Astrocyte (in vitro differentiated cells and primary cell): ENCODE measurements at places on chromosomes 2 and 18. TPM values are rescaled to one million over a fixed set of nuclear protein-coding genes. Genes with fewer than 3 reads are reported as not detected.

DNA sequence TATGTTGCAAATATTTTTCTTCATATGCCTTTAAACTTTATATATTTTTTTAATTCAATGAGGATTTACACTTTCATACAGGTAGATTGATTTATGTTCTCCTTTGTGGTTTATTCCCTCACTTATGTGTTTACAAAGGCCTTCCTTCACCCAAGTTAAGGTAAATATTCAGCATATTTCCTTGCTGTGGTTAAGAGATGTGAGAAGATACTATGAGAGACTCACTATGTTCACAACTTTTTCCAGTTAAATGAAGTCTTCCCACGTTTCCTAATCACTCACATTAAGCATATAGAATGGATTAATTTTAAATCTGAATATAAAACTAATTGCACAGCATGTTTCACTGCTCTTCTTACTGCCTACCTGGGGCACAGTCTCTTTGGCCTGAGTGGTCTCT lies 597 bp downstream of the PECR start:
- peaks cover 31% of the 10 kb centered on the region for H3K4me1 ChIP-seq
- H3K36me3 ChIP-seq, result no peaks in the 10 kb centered on the region
- no peaks in the 10 kb centered on the region for H3K27me3 ChIP-seq
- peak overlapping the region; percentile 80 for H3K4me3 ChIP-seq

GRCh38 chr18:47163241-47163640 lies 12.9 kb downstream of the IER3IP1 start:
- H3K4me1 ChIP-seq, result peaks cover 3% of the 10 kb centered on the region
- DNase-seq, result peak; percentile 71
- no peaks in the 10 kb centered on the region for H3K36me3 ChIP-seq
- no peak overlapping the region for H3K27ac ChIP-seq

DNA sequence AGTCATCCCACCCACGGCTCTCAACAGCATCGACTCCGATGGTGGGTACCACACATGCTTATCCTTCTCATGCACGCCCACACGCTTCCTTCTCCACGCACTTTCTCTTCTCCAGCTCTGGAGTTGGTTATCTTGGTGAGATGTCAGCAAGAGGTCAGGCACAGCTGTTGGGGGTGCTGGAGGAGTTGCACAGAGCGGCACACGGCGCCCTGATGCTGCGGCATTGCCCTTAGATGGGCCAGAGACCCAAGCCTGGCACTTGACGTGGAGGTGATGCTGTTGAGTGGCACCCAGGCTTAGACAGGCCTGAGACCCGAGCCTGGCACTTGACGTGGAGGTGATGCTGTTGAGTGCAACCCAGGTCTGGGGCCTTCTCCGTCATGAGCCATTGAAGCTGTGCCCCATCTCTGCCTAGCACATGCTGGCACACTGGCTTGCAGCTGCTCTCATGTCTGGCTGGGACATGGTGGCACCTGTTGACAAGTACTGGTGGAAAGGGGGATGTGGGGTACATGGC lies 83.2 kb downstream of the DGKD start:
- no peak overlapping the region for H3K4me3 ChIP-seq
- DNase-seq, result no peak
- H3K36me3 ChIP-seq, result peaks cover 3% of the 10 kb centered on the region

DNA sequence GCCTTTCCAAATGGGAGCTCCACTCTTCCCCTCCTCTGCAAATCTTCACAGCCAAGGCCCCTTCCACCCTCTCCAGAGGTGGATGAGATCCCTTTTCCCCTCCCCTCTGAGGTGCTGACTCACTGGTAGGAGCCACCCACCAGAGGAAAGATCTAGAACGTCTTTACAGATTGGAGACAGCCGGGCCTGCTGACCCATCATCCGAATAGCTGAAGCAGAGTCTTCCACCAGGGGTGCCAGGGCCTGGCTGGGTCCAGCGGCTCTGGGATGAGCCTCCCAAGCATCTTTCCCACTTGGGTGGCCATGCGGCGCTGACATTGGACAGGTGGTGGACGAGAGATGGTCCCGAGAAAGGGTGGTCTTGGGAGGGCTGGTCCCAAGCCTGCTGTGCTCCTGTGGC lies 9.0 kb downstream of the ERFE start:
- H3K36me3 ChIP-seq, result peaks cover 10% of the 10 kb centered on the region
- H3K27me3 ChIP-seq, result no peaks in the 10 kb centered on the region
- no peak overlapping the region for H3K27ac ChIP-seq
- H3K4me3 ChIP-seq, result no peak overlapping the region

GRCh38 chr2:99776906-99777646 lies 287.3 kb upstream of the REV1 start:
- no peak overlapping the region for H3K27ac ChIP-seq
- no peaks in the 10 kb centered on the region for H3K27me3 ChIP-seq
- H3K4me1 ChIP-seq, result peaks cover 6% of the 10 kb centered on the region
- H3K4me3 ChIP-seq, result no peak overlapping the region
- peak; percentile 20 for DNase-seq

The SERPINB13 gene
- total RNA-seq, result not detected in 2 replicates

GRCh38 chr2:69279211-69279610 lies 107.8 kb downstream of the GFPT1 start:
- no peaks in the 10 kb centered on the region for H3K36me3 ChIP-seq
- no peak for DNase-seq
- H3K4me1 ChIP-seq, result no peaks in the 10 kb centered on the region
- H3K4me3 ChIP-seq, result no peak overlapping the region
- no peaks in the 10 kb centered on the region for H3K27me3 ChIP-seq
- H3K27ac ChIP-seq, result no peak overlapping the region

The UBE2F gene
- 56.8 and 67.1 TPM in 2 replicates for total RNA-seq

DNA sequence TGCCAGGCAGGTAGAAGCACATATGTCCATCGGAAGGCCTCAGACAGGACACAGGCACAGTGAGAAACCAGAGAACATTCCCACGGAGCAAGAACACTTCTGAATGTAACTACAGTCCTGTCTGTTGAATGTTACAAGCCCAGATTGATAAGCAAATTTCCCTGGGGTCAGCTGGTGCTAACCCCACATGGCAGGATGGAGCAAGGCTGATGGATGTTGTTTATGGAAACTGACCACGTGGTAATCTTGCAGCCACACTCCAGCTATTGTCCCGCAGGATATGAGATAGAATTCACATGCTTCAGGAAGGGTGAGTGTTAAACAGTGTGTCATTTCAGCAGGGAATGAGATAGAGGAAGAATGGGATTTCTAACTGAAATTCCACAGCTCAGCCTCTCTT lies 138.8 kb upstream of the COPS8 start:
- no peak overlapping the region for H3K27ac ChIP-seq
- DNase-seq, result peak; percentile 12
- no peaks in the 10 kb centered on the region for H3K36me3 ChIP-seq
- H3K4me1 ChIP-seq, result no peaks in the 10 kb centered on the region
- no peak overlapping the region for H3K4me3 ChIP-seq
- peaks cover 2% of the 10 kb centered on the region for H3K27me3 ChIP-seq

DNA sequence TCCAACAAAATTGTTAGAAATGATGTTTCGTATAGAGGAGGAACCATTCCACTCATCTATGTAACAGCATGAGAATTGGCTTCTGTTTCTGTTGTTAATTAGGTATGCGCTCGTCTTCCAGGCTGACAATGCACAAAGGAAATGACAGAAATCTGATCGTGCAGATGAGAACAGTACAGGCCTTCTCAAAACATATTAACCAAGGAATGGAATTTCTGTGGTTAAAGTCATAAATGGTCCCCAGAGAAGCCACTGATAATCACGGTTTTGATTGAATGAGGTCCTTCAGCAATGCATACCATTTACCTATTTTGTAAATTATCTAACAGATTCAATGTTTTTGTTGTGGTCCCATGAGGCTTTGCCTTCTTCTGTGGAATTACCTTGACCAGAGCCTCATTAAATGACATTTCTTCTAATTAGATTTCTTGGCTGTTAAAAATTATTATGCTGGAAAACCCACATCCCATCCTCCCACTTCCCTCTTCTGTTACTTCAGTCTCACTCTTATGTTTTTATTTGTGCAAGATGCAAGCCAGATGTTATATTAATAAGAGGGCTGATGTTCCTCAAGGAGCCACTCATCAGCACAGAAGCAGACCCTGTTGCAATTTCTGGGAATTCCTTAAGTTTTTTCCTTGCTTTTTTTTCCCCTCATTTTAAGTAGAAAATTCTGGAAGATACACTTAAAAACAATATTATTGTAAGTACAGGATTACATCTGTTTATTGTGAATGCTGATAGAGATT lies 395.8 kb downstream of the PID1 start:
- H3K27me3 ChIP-seq, result no peaks in the 10 kb centered on the region
- H3K36me3 ChIP-seq, result no peaks in the 10 kb centered on the region

- H3K27me3 ChIP-seq, result no peaks in the 10 kb centered on the region
- no peak for DNase-seq
- H3K27ac ChIP-seq, result no peak overlapping the region
- H3K36me3 ChIP-seq, result no peaks in the 10 kb centered on the region
- H3K4me1 ChIP-seq, result no peaks in the 10 kb centered on the region
- H3K4me3 ChIP-seq, result no peak overlapping the region
Observed at GRCh38 chr18:14767474-14767873, 19.5 kb downstream of the ANKRD30B start.

The DSG1 gene
- total RNA-seq, result 0.05 TPM in 1 of 2 replicates, not detected in the other

The MEMO1 gene
- total RNA-seq, result 59.7 and 65.2 TPM in 2 replicates

DNA sequence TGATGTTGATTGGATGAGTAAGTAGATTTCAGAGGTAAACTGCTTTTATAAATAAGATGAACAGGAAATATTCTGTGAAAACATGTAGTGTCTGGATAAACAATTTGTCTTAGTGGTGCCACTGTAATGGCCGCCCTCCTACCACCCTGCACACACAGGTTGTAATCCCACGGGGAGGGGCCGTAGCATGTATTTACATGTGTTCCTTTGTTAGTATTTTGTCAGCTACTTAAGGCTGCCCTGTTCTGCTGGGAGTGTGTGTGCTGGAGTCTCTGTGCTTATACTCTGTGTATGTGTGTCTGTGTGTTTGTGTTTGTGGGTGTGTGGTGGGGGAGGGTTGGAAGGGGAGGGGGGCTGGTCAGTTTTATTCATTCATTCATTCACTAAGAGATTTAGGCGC lies 5.1 kb downstream of the TSHZ1 start:
- no peak for DNase-seq
- no peaks in the 10 kb centered on the region for H3K27me3 ChIP-seq
- H3K27ac ChIP-seq, result no peak overlapping the region
- H3K4me1 ChIP-seq, result peaks cover 8% of the 10 kb centered on the region

GRCh38 chr2:54497763-54498680 lies 41.9 kb downstream of the SPTBN1 start:
- no peak for DNase-seq
- no peaks in the 10 kb centered on the region for H3K36me3 ChIP-seq

DNA sequence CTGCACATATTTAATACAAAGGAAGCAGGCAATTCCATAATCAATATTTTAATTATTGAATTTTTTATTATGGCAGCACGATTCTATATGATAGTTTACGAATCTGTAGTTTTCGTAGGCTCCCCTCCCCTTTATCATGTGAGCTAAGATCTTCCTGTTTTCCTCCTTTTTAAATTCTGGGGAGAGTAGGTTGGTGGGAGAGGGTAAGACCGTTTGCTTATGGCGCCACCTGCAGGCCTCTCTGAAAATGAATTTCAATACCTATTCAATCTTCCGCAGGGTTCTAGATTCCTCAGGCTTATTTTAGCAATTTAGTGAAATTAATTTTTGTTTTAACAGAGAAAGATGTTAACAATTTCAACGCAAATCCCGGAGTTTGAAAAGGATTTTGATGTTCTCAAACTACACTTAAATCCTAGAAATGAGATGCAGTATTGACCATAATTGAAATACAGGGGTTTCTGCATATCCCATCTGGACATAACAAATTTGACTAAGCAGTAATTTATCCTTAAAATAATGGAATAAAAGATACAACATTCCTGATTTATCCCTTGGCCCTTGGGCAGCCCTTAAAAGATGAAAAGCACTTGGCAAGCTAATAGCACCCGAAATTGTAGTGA lies 12.8 kb upstream of the GBX2 start:
- peak overlapping the region; percentile 83 for H3K27ac ChIP-seq
- no peak overlapping the region for H3K4me3 ChIP-seq
- peaks cover 23% of the 10 kb centered on the region for H3K4me1 ChIP-seq
- H3K27me3 ChIP-seq, result no peaks in the 10 kb centered on the region
- no peaks in the 10 kb centered on the region for H3K36me3 ChIP-seq

GRCh38 chr18:45557779-45558178 lies 57.5 kb upstream of the SLC14A2 start:
- no peak overlapping the region for H3K27ac ChIP-seq
- H3K4me3 ChIP-seq, result no peak overlapping the region
- no peak for DNase-seq
- H3K27me3 ChIP-seq, result no peaks in the 10 kb centered on the region
- no peaks in the 10 kb centered on the region for H3K4me1 ChIP-seq

The SLC11A1 gene
- total RNA-seq, result not detected in 2 replicates

GRCh38 chr2:74002505-74003421 lies 18.1 kb downstream of the TET3 start:
- H3K36me3 ChIP-seq, result no peaks in the 10 kb centered on the region
- peak overlapping the region; percentile 79 for H3K27ac ChIP-seq
- peaks cover 44% of the 10 kb centered on the region for H3K4me1 ChIP-seq
- peak; percentile 71 for DNase-seq
- H3K4me3 ChIP-seq, result peak overlapping the region; percentile 79

- H3K4me3 ChIP-seq, result no peak overlapping the region
- H3K36me3 ChIP-seq, result no peaks in the 10 kb centered on the region
- peak; percentile 44 for DNase-seq
Observed at GRCh38 chr18:32378705-32379104, 92.0 kb downstream of the GAREM1 start.

GRCh38 chr18:59547581-59548182 lies 149.5 kb downstream of the CCBE1 start:
- H3K36me3 ChIP-seq, result no peaks in the 10 kb centered on the region
- no peaks in the 10 kb centered on the region for H3K27me3 ChIP-seq
- H3K27ac ChIP-seq, result no peak overlapping the region

The GBX2 gene
- total RNA-seq, result 1.2 and 1.8 TPM in 2 replicates

DNA sequence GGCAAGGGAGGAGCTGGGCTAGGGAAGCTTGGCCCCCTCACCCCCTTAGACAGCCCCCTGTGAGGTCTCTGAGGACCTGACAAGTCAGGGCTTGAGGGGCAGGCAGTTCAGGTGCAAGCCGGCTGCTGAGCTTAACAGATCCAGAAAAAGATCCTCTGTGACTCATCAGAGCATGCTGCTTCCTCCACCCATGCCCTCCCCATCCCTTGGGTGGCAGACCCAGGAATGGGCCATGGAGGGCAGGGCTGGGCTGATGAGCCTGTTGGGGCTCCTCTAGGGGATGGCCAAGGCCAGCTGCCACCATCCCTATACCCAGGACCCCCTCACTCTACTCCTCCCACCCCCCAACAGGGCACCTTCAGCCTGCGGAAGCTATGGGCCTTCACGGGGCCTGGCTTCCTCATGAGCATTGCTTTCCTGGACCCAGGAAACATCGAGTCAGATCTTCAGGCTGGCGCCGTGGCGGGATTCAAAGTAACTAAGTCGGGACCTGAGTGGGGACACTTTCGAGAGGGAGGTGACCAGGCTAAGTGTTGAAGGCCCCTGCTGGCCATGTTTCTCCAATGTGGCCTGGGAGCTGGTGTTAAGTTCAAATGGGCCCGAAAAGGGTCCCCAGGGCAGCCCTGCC lies 1.9 kb downstream of the SLC11A1 start:
- peaks cover 5% of the 10 kb centered on the region for H3K27me3 ChIP-seq
- no peaks in the 10 kb centered on the region for H3K4me1 ChIP-seq
- DNase-seq, result no peak
- H3K27ac ChIP-seq, result no peak overlapping the region
- no peaks in the 10 kb centered on the region for H3K36me3 ChIP-seq

GRCh38 chr2:221561770-221562169 lies 10.3 kb downstream of the EPHA4 start:
- H3K4me1 ChIP-seq, result no peaks in the 10 kb centered on the region
- H3K27ac ChIP-seq, result no peak overlapping the region
- H3K27me3 ChIP-seq, result no peaks in the 10 kb centered on the region
- H3K4me3 ChIP-seq, result no peak overlapping the region
- DNase-seq, result no peak

GRCh38 chr2:241070361-241070760 lies 31.7 kb downstream of the MTERF4 start:
- DNase-seq, result no peak
- H3K36me3 ChIP-seq, result no peaks in the 10 kb centered on the region
- H3K27me3 ChIP-seq, result no peaks in the 10 kb centered on the region
- H3K4me1 ChIP-seq, result no peaks in the 10 kb centered on the region
- H3K27ac ChIP-seq, result no peak overlapping the region
